ENCODE measurements at places on chromosomes 16 and 17.

DNA sequence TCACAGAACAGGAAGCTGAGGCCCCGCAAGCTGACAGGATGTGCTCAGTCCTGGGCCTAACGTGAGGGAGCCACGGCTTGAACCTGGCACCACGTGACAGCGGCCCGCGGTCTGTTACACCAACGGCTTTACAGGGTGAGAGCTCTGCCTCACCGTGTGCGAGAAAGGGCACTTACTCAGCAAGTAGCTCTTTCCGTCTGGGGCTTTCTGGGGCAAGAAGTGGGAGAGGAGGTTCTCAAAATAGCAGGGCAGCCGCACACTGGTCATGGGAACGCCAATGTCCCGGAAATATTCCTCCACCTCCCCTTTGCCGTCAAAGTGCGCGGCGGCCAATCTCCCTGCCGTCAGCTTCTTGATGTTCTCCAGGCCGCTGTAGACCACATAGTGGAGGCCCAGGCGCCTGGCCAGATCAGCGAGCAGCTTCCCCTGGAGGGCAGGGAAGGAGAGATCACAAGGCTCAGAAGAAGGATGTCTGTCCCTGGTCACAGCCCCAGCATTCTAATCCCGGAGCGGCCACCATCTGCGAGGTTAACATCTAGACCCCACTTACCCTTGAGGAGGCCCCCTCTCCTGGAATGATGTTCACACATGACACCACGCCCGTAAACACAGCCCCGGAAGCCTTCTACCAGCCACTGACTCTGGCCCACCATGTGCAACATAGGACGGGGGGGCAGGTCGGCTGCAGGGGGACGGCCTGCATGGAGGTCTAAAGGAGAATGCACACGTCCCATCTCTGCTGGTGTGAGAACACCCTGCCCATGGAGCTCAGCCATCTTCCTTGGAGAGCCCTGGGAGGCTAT lies 8.2 kb downstream of the NMRAL1 start:
- DNase-seq: peak; percentile 26

DNA sequence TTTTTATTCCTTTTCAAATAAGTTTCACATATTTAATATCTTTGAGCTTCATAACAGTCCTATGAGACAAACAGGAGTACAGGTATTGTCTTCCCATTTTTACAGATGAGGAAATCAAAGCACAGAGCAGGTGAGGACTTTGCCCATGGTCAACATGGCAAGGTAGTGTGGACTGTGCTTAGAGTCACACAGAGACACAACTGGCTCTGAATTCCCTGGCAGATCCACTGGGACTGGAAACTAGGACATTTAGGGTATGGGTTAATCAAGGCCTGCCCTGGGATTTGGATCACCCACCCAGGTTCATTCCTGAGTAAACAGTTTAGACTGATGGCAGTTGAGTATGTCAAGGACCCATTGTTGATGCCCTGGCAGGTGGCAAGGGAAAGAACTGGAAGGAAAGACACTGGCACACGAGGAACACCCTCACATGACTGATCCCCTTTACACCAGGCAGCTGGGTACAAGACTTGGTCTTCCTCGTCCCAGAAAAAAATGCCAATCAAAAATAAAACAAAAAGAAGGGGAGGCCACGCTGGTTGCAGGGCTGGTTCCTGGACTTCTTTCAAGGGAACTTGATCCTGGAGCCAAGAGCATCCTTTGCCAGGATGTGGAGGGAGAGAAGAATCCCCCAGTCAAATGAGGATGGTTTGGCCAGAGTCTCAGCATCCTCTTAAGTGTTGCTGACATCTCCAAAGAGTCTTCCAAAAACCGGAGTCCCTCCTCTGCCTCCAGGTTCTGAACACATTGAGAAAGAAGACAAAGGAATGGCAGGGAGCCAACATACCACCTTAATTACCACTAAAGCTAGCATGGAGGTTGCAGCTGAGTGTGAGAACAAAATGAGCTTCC lies 34.9 kb downstream of the CHD9 start:
- DNase-seq: no peak

DNA sequence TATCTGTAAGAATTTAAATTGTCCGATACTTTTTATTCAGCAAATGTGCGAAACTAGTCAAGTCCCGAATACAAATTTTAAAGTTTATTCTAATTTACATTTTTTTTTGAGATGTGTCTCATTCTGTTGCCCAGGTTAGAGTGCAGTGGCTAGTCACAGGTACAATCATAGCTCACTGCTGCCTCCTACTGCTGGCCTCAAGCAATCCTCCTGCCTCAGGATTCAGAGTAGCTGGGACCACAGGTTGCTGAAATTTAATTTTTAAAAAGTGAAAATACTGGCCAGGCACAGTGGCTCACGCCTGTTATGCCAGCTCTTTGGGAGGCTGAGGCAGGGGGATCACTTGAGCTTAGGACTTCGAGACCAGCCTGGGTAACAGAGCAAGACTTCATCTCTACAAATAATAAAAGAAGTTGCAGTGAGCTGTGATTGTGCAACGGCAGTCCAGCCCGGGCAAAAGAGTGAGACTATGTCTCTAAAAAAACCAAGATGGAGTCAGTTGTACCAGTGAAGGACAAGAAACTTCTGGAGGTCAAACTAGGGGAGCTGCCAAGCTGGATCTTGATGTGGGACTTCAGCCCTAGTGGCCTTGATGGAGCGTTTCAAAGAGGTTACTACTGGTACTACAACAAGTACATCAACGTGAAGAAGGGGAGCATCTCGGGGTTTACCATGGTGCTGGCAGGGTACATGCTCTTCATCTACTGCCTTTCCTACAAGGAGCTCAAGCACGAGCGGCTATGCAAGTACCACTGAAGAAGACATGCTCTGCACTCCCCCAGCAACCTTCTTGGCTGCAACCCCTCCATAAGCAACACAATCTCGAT lies 5.6 kb downstream of the POLG2 start:
- DNase-seq: no peak

DNA sequence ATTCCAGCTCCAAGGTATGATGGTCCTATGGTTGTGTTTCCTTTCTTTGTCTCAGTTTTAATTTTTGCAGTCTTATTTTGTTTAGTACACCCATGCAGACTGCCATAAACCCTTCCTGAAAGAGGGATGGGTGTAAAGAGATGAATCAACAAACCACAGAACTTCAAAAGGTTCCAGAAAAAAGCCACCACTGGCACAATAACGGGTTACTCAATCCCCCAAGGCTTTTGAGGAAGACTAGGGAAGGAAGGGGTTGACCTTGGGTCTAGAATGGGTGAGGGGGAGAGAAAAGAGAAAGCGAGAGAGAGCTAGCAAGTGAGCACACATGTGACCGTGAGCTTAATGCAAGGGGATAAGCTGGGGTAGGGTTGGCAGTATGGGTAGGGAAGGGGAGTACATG lies 168.1 kb downstream of the XYLT1 start:
- DNase-seq: no peak

- DNase-seq: no peak
Observed at GRCh38 chr16:88830258-88830657, 18.5 kb upstream of the APRT start.

- DNase-seq: no peak
Observed at GRCh38 chr16:50615891-50616290, 65.2 kb downstream of the SNX20 start.

DNA sequence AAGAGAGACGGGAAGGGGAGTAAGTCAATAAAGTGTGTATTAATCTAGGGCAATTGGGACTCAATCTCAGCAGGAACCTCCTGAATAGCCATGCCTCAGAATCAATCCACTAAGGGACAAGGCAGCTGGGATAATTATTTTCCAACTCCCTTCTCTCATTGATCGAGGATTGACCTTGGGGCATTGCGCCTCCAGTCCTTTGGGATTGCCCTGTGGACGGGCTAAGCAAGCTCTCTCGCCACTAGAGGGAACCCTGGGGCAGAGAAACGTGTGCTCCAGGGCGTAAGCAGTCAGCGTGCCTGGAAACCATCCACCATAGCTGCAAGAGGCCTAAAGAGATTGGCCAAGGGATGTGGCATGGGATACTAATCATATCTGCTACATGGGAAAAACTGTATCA lies 53.9 kb upstream of the ERCC4 start:
- peak; percentile 8 for DNase-seq

DNA sequence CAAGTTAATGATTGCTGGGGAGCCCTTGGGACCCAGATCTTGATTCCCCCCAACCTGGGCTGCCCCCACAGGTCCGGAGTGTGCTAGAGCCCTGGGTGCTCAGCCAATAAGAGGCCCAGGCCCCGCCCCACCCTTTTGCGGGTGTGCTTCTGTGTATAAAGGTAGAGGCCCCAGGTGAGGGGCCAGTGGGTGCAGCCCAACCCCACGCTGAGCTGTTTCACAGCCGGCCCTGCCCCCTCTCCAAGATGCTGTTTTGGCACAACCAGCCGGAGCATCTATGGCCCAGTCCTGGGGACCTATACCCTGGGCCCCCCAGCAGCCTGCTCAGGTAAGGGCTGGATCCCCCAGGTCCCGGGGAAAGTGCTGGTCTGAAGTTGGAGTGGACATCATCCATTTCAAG lies 11.8 kb upstream of the STAC2 start:
- no peak for DNase-seq

GRCh38 chr16:49026566-49027181 lies 255.0 kb downstream of the CBLN1 start:
- DNase-seq: no peak

GRCh38 chr16:77404775-77405174 lies 30.1 kb downstream of the ADAMTS18 start:
- no peak for DNase-seq

DNA sequence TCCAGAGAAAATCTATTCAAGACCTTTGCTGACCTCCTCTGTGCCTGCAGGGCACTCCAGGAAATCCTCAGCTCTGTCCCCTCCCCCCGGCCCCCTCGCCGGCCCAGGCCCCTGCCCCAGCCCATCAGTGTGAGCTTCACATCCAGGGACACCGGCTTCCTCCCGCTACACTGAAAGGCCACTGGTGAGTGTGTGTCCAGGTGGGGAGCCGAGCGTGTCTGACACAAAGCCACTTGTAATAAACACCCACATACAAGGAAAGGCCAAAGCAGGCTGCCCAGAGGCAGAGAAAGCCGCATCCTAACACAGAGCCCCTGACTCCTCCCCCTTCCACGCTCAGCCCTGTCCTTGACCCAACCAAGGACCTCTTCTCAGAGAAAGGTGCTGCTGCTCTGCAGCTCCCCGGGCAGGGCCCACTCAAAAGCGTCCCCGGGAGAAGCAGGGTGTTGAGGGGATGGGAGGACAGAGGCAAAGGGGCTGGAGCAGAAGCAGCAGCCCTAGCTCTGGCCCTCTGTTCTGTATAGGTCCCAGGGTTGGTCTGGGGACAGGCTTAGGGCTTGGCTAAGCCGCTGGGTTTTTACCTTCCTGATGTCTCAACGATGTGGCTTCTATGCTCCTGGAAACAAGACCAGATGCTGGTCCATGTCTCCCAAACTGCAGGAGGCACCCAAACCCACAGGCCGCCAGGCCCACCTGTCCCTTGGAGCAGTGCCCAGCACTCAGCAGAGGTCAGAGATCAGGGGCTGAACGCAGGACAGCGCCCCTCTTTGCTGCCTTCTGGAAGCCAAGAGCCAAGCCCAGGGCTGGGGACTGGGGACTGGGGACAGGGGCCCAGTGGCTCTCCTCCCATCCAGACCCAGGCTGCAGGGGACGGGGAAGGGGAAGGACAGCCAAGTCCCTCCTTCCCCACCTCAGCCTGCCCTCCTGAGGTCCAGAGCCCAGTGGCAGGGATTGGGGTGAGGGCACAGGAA lies 15.3 kb downstream of the MNT start:
- DNase-seq: no peak

GRCh38 chr17:78971756-78972506 lies 7.8 kb downstream of the LGALS3BP start:
- no peak for DNase-seq

GRCh38 chr17:40735016-40735415 lies 20.1 kb downstream of the KRT25 start:
- no peak for DNase-seq

DNA sequence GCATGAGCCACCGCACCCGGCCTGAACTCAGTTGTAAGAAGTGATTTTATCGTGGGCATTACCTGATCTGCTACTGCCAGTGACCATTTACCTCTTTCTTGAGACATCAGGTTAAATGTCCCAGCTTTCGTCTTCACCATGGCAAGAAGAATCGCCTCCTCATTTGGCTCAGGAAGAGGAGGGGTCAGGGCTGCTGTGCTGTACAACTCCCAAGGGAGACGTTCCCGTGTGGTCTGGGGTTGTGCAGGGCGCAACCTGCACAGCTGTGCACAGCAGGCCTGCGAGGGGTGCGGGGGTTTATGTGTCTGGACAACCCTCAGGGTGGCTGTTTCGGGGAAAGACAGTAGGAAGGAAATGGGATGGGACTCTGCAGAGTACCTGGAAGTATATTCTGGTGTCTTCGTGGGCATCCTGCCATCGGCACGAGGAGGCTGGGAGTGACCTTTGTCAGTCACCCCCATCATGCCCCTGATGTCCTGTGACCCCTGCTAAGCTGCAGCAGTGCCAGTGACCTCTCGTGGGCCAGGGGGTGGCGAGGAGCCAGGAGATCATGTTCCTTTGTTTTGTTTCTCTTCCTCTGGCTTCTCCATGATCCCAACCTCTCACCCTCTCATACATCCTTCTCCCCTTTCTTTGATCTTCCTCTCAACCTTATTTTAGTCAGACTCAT lies 27.3 kb downstream of the CIBAR2 start:
- DNase-seq: no peak

GRCh38 chr16:89506791-89507191 lies 1.4 kb upstream of the SPG7 start:
- no peak for DNase-seq

DNA sequence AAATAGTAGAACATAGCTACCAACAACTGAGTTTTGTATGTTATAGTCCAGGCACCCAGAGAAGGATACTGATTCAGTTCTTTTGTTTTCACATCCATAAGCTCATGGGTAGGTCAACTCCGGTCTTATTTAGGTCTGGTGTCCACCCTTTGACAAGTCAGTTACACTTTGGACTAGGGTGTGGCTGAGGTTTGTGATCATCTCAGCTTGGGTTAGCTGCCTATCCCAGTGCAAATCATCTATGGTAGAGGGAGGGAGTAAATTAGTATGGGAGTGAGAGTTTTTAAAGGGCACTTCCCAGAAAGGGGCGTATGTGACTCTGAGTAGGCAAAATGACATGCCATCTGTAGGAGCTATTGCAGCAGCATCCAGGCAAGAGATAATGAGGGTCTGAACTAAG lies 66.1 kb downstream of the TANC2 start:
- DNase-seq: no peak

DNA sequence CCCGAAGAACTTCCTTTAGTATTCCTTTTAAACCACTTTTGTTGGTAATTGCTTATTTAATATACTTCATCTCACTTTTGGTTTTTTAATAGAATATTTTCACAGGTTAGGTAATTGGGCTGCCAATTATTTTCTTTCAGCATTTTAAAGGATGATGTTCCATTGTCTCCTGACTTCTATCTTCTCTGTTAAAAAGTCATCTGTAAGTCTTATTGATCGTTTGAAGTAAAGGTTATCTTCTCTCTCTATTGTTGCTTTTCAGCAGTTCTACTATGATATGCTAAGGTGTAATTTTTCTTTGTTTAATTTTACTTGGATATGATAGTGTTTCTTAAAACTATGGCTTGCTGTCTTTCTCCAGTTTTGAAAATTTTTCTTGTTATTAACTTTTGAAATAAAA lies 307.5 kb downstream of the MAP2K4 start:
- no peak for DNase-seq

DNA sequence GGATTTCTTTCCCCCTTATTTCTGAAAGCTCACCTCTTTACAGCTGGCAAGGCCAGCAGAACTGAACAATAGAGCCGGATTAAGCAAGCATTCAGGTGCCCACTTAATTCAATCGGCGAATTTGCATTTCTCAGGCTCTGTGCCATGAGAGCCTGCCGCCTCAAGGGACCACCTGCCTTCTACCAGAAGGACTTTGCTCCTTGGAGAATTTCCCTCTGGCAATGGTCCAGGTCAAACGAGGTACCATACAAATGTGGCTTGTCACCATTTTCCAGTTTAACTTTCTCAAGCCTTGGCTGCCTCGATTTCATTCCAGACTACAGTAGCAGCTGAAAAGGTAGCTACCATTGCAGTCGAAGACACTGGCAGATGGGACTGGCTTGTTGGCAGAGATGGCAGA lies 534.0 kb downstream of the MAF start:
- DNase-seq: no peak
